ENCODE measurements at places on chromosomes 11 and 22.

DNA sequence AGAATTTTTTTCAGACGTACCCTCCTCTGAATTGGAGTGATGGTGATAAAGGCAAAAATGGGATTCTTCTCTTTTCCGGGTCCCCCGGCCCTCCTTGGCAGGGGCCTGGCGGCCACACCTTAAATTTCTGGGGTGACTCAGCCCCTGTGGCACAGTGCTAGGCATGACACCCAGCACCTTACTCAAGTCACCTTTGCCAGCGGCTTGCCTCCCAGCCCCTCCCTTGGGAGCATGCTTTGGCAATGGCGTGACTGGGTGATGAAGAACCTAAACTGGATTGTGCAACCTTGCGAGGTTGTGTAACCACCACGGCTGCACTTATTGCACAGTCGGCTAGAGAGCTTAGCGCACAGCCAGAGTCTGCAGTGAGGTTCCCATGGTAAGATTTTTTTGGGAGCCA lies 16.2 kb upstream of the LDLRAD3 start:
- no peak for DNase-seq

- DNase-seq = no peak
Measured at GRCh38 chr11:15489281-15489680, 374.6 kb downstream of the INSC start.

- no peak for DNase-seq
Measured at GRCh38 chr22:27799015-27799826, 2.3 kb downstream of the MN1 start.

DNA sequence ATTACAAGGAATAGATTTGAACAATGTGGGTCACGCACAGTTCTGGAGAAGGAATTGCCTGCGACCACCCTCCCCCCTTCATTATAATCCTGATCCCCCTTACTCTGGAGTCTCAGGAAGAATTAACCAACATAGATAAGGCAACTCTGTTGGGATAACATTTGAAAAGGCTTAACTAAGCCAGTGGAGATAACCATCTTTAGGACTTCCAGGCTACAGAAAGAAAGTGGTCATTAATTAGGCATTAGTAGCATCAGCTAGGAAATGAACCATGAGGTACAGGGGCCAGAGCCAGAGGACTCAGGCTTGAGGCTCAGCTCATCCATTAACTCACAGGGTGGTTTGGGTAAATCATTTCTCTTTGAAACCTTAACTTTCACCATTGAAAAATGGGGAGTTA lies 720.0 kb upstream of the API5 start:
- no peak for DNase-seq

DNA sequence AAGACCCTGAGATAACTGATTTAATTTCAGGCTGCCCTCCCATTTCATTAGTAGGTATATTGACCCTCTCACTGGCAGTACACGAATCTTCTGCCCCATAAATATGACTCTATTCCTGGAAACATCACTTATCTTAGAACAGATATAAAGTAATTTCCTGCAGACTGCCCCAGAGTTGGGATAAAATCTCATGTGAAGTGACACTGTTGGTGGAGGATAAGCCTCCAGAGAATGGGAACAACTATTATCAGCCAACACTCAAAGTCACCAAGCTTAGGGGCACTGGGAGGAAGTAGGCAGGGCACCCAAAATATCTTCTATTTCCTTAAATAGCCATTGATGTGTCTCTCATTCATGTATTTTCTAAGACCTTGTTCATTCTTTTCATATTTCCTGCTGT lies 8.2 kb downstream of the OR51B5 start:
- no peak for DNase-seq

Measured in chondrocyte (in vitro differentiated cells).